Nephron progenitor cell (in vitro differentiated cells): ENCODE measurements at places on chromosomes 5 and 9.

DNA sequence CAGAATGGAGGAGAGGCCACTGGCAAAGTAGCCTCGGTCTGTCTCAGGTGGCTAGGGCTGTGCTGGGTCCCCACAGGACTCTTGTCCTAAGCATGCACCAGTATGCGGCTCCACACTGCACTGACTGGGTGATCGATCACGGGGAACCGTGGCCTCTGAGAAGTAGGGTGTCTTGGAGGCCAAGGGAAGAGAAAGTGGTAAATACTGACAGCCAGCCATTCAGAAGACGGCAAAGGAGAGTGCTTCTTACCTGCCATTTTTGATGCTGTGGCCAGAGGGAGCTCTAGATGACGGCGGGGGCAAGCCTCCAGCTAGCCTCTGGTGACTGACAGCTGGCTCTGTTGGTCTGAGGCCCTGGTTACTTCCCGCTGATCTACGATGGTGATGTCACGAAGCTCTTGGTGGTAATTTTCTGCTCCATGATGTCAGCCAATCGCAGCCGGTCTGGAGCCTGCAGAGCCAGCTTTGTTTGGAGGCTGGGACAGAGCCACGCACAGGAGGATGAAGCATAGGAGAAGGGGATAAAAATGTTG, 40.4 kb upstream of the GADD45G start:
- DNase-seq = no peak
- peaks cover 12% of the 10 kb centered on the region for H3K27me3 ChIP-seq

GRCh38 chr5:1342268-1342667, 2.6 kb downstream of the CLPTM1L start:
- H3K36me3 ChIP-seq = peaks cover 24% of the 10 kb centered on the region
- no peak for DNase-seq
- H3K27ac ChIP-seq = no peak overlapping the region

GRCh38 chr9:87516926-87517290, 19.2 kb downstream of the DAPK1 start:
- DNase-seq = no peak
- peaks cover 28% of the 10 kb centered on the region for H3K36me3 ChIP-seq
- H3K27me3 ChIP-seq = peaks cover 6% of the 10 kb centered on the region
- no peak overlapping the region for H3K27ac ChIP-seq
- H3K4me1 ChIP-seq = peaks cover 44% of the 10 kb centered on the region

GRCh38 chr5:92505145-92505544, 1075.9 kb downstream of the NR2F1-AS1 start:
- no peaks in the 10 kb centered on the region for H3K27me3 ChIP-seq
- no peaks in the 10 kb centered on the region for H3K36me3 ChIP-seq
- H3K4me3 ChIP-seq = no peak overlapping the region
- DNase-seq = no peak

DNA sequence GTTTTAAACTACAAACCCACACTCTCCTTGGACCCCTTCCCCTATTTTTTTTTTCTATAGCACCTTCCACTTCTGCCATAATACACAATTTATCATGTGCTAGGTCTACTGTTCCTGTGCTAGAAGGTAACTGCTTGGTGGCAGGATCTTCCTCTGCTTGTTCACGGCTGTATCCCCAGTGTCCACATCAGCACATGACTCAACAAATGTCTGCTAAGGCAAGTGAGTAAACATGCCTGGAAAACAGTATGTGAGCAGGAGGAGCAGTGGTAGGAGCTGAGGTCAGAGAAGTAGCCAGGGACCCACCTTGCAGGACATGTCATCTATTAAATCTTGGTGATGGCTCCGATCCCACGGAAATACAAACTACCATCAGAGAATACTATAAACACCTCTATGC, 79.4 kb downstream of the AUH start:
- peaks cover 52% of the 10 kb centered on the region for H3K36me3 ChIP-seq
- H3K4me1 ChIP-seq = no peaks in the 10 kb centered on the region
- no peaks in the 10 kb centered on the region for H3K27me3 ChIP-seq
- no peak overlapping the region for H3K4me3 ChIP-seq
- no peak overlapping the region for H3K27ac ChIP-seq

DNA sequence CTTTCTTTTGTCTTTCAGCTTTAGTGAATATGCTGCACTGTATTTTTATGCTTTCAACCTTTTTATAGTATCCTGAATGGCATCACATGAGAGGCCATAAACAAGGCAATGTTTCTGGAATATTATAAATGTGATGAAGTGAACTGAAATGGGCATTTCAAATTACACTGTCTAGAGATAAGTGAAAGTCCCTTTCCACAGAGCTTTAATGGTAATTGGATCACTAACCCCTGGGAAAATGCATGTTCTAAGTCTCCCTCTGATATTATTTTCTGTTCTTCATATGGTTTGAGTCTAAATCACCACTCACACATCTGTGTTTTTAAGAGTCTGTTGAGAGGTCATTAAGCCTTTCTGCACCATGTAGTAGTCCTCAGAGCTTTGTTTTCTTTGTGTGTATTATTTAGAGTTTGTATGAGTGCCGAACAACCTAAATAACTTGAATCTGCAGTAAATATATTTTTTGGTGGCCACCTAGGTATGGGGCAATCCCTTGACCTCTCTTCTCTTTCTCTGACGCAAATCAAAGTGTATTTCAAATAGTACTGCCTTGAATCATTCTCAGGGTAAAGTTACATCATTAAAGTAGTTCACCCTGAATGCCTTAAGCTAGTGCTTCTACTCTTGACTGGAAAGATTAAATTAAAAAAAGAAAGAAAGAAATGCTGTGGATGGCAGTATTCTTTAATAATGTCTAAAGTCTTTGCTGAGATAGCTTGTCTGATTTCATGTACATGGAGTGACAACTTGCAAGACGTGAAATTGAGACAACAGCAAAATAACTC, 1931.0 kb upstream of the CDH6 start:
- no peak overlapping the region for H3K4me3 ChIP-seq
- DNase-seq = no peak
- H3K4me1 ChIP-seq = no peaks in the 10 kb centered on the region
- H3K27me3 ChIP-seq = peaks cover 3% of the 10 kb centered on the region
- H3K36me3 ChIP-seq = no peaks in the 10 kb centered on the region

DNA sequence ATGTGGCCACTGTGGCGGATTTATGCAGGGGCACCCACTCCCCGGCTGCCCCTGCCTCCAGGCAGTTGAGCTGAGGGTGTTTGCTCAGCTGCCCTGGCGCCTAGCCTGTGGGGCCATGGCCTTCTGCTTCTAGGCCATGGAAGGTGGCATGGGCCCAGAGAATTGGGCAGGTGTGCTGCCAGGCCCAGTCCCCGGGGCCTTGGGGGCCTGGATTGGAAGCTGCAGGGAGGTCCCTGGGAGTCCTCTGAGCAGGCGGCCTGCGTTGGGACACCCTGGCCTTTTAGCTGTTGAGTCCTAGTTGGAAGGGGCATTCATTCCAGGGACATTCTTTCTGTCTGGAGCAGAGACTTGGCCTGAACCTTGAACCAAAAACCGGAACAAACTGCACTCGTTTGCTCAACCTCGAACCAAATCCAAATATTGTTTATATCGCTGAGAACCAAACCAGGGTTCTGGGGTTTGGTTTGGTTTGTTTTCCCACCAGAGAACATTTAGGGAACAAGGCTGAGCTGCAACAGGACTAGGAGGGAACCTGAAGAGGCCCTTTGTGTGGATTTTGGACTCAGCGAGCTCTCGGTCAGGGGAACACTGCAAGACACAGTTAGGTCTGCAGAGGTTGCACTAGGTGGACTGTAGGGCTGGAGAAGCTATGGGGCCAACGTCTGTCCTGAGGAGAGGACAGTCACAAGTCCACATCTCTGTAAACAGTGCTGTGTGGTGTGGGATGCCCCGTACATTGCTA, 116.8 kb downstream of the BOD1 start:
- H3K27me3 ChIP-seq = no peaks in the 10 kb centered on the region
- no peak for DNase-seq
- H3K27ac ChIP-seq = no peak overlapping the region
- no peaks in the 10 kb centered on the region for H3K36me3 ChIP-seq
- no peak overlapping the region for H3K4me3 ChIP-seq

DNA sequence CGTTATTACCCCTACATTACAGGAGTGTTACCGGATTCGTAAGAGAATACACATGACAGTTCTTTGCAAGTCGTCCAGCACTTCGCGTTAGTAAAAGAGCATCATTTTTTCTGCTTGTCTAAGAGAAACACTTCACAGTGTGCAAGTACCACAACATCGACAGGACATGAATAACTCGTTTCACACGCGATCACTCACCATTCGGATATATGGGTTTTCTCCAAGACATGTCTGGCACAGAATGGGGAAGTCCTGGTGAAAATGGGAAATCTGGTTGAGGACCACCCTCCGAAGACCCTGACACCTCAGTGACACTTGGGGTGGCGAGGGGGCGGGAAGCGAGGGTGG, 642 bp downstream of the RBM22 start:
- no peak for DNase-seq
- H3K27ac ChIP-seq = no peak overlapping the region
- no peak overlapping the region for H3K4me3 ChIP-seq
- H3K27me3 ChIP-seq = peaks cover 22% of the 10 kb centered on the region
- no peaks in the 10 kb centered on the region for H3K4me1 ChIP-seq

- H3K4me1 ChIP-seq = peaks cover 5% of the 10 kb centered on the region
- peaks cover 50% of the 10 kb centered on the region for H3K36me3 ChIP-seq
- H3K27me3 ChIP-seq = no peaks in the 10 kb centered on the region
- no peak overlapping the region for H3K4me3 ChIP-seq
- H3K27ac ChIP-seq = no peak overlapping the region
- DNase-seq = no peak
These were observed 6.7 kb downstream of the FAF2 start for GRCh38 chr5:176454724-176455394.

DNA sequence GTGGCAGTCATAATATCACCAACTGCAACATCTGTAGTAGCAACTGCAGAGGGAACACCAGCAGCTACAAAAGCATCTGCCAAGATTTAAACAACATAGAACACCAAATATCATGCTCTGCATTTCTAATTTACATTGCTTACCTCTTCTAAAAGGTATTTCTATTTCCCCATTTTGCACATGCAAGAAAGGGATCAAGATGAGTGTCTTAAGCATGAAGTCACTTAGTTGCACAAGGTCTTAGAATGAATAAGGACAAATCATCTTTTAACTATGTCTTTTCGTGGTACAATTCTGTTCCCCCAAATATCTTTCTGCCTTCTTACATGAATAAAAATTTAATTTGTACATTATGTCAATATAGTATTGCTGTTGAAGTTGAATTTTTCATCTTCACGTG, 1746.4 kb downstream of the EFNA5 start:
- no peak overlapping the region for H3K27ac ChIP-seq
- no peak for DNase-seq
- H3K4me3 ChIP-seq = no peak overlapping the region
- no peaks in the 10 kb centered on the region for H3K4me1 ChIP-seq
- H3K27me3 ChIP-seq = no peaks in the 10 kb centered on the region

- H3K36me3 ChIP-seq = no peaks in the 10 kb centered on the region
- H3K4me3 ChIP-seq = no peak overlapping the region
These were observed 24.3 kb upstream of the PRRC1 start for GRCh38 chr5:127492854-127493738.

DNA sequence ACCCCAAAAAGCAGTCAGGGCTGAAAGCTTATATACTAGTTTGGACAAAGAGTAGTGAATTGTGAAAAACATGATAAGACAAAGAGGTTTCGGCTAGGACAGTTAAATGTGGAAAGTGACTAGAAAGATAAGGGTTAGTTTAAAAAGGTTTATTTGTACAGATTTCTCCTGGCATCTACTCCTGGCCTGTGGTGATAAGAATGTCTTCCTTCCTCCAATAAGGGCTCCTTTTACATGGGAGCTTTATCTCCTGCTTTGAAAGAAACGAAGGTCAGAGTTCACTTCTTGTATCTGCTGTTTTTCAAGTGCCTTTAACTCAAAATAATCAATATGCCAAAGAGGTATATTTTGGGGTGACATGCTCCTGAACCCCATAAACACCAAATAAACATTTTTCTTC, 776.1 kb upstream of the COX7C start:
- no peaks in the 10 kb centered on the region for H3K27me3 ChIP-seq
- no peaks in the 10 kb centered on the region for H3K4me1 ChIP-seq
- H3K36me3 ChIP-seq = no peaks in the 10 kb centered on the region
- H3K4me3 ChIP-seq = no peak overlapping the region

- H3K27ac ChIP-seq = no peak overlapping the region
- peaks cover 42% of the 10 kb centered on the region for H3K4me1 ChIP-seq
- H3K27me3 ChIP-seq = peaks cover 41% of the 10 kb centered on the region
- no peak for DNase-seq
- H3K36me3 ChIP-seq = no peaks in the 10 kb centered on the region
These were observed 92.7 kb downstream of the NRG2 start for GRCh38 chr5:139950436-139950835.

DNA sequence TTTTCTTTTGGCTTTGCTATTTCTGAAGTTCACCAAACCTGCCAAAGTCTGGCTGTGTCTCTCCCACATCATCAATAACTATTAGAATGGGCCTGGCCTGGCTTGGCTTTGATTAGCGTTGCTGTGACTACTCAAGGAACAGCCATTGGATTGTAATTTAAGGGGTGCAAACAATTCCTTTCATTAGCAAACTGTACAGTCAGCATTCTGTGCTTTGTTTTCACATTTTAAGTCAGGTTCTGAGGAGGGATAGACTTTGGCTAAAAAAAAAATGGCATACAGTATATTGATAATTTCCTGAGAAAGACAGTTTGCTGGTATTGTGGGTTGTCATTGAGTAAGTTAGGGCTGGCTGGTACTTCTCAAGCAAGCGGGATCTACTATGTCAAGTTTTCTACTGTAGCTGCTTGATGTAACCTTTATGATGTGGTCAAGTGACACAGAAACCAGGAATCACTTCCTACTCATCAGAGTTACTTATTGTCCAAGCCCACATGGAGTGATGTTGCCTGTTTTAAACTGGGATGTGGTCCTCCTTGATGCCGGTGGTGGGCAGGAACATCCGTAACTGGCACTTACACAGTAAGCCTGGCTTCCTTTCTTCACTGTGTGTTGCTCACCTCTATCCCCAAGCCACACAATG, 161.4 kb downstream of the CD180 start:
- DNase-seq = no peak
- no peak overlapping the region for H3K4me3 ChIP-seq
- peaks cover 7% of the 10 kb centered on the region for H3K27me3 ChIP-seq
- H3K36me3 ChIP-seq = no peaks in the 10 kb centered on the region
- peaks cover 49% of the 10 kb centered on the region for H3K4me1 ChIP-seq
- no peak overlapping the region for H3K27ac ChIP-seq

- H3K4me1 ChIP-seq = no peaks in the 10 kb centered on the region
- no peak overlapping the region for H3K27ac ChIP-seq
- H3K27me3 ChIP-seq = no peaks in the 10 kb centered on the region
- no peaks in the 10 kb centered on the region for H3K36me3 ChIP-seq
- DNase-seq = no peak
- H3K4me3 ChIP-seq = no peak overlapping the region
These were observed 33.4 kb upstream of the ANXA1 start for GRCh38 chr9:73118286-73118685.

GRCh38 chr9:82882748-82883147, 180.2 kb downstream of the RASEF start:
- H3K36me3 ChIP-seq = no peaks in the 10 kb centered on the region
- DNase-seq = no peak
- H3K27ac ChIP-seq = no peak overlapping the region

DNA sequence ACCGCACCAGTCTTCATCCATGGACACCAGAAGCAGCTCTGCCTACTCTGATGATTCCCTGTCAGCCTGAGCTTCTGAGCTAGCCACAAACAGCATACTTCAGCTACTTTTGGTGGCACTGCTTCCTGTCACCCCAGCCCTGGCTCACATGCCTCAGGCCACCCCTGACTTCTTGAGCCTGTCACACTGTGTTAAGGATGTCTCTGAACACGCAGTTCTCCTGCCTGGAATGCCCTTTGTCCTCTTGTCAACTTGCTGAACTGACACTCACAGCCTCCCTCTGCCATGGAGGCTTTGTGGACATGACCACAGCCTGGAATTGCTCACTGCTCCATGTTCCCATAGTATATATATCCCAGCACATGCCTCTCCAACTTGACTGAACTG, 7.2 kb downstream of the MACROH2A1 start:
- peaks cover 51% of the 10 kb centered on the region for H3K36me3 ChIP-seq
- H3K27ac ChIP-seq = peak overlapping the region; percentile 97
- no peak for DNase-seq
